Aorta (tissue), 5 donors: ENCODE measurements at places on chromosomes 4 and X.

- no peak for DNase-seq
Measured at GRCh38 chrX:149903889-149904748, 23.1 kb downstream of the MAGEA8 start.

GRCh38 chrX:6930307-6930849 is 217.1 kb upstream of the STS start:
- DNase-seq = no peak

- DNase-seq = no peak
Measured at GRCh38 chrX:68443155-68443868, 10.0 kb upstream of the OPHN1 start.

- DNase-seq = no peak
Measured at GRCh38 chr4:92172203-92172602, 131.6 kb upstream of the GRID2 start.

DNA sequence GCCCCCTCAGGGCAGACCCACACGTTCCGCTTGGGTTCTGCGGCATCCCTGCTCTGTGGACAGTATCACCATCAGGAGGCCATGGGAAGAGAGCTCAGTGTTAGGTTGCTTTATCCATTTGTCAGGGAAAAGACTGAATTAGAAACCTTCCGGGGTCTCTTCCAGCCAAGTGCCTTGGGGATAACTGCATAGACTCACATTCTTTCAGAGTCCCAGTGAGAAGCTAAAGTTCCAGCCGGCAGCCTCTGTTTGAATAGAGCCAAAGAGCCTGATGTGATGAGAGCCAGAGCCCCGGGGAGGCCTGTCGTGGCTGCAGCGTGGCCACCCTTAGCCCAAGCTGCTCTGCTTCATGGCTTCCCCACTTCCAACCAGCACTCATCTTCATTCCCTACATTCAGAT is 85.2 kb downstream of the FHDC1 start:
- DNase-seq = no peak

DNA sequence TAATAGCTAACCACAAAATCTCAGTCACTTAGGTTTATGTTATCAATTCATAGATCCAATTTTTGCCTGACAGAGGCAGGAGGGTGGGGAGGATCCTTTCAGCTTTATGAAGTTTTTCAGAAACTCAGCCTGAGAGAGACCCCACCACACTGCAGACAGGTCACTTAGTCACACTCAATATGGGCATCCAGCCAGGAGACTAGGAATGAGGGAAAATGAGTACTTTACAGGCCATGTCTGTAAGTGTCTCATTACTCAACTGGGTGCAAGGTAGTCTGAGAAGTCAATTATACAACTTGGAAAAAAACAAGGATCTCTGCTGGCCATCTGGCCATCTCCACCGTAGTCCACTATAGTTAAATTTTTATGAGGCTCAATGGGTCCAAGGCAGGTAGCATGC is 365.9 kb downstream of the INPP4B start:
- no peak for DNase-seq

DNA sequence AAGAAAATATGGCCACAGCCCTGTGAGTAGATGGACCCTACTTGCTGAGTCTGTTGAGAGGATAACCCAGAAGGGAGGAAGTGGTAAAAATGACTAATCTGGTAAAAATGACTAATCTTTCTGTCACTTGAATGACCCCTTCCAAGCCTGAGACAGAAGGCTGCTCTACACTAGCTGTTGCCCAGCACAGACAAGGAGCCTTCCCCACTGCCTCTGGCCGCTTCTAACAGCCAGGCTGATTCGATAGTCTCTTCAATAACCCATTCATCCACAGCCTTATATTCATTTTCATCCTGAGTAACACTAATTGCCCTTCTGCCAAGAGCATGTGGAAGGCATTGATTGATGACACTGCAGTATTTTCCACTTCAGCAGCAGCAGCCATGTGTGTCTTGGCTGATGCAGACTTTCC is 18.4 kb downstream of the MAGEB17 start:
- DNase-seq = peak; percentile 30

- DNase-seq = no peak
Measured at GRCh38 chr4:78207951-78208350, 150.8 kb downstream of the FRAS1 start.

GRCh38 chr4:92646826-92647225 is 343.1 kb downstream of the GRID2 start:
- DNase-seq = no peak

GRCh38 chrX:135572436-135572835 is 52.0 kb downstream of the INTS6L start:
- DNase-seq = no peak

- DNase-seq = peak; percentile 90
Measured at GRCh38 chr4:153555730-153556434, 89.7 kb downstream of the TMEM131L start.

- DNase-seq = no peak
Measured at GRCh38 chr4:4456351-4456750, 69.4 kb downstream of the NSG1 start.

GRCh38 chr4:188015025-188015940 is 19.7 kb downstream of the ZFP42 start:
- DNase-seq = no peak

DNA sequence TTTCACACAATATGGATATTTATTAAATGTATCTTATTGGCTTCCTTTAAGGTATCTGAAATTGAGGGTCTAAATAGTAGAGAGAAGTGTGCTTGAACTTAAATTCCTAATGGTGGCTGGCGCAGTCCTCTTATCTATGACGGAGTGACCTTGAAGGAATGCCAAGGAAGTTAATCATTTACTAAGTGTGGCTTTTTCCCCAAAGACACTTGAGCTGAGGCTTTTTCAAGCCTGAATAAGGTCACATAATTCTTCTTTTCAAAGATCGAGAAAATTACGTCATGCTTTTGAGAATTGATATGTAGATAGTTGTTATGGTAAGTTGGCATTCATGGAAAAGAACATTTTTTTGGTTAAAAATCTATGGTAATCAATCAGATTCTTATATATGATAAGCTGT is 11.7 kb upstream of the PRPS2 start:
- no peak for DNase-seq

- DNase-seq = no peak
Measured at GRCh38 chr4:101136373-101137370, 210.7 kb downstream of the PPP3CA start.

- DNase-seq = no peak
Measured at GRCh38 chrX:15947648-15948317, 93.2 kb upstream of the AP1S2 start.
